ENCODE measurements at places on chromosomes 1 and 21.
A peak's percentile ranks its signal among the peaks of the same experiment; 100 is the strongest.

GRCh38 chr1:169802888-169803287, 8.2 kb upstream of the METTL18 start:
- DNase-seq = no peak

- no peak for DNase-seq
These were observed 37.4 kb downstream of the VANGL1 start for GRCh38 chr1:115679141-115679611.

DNA sequence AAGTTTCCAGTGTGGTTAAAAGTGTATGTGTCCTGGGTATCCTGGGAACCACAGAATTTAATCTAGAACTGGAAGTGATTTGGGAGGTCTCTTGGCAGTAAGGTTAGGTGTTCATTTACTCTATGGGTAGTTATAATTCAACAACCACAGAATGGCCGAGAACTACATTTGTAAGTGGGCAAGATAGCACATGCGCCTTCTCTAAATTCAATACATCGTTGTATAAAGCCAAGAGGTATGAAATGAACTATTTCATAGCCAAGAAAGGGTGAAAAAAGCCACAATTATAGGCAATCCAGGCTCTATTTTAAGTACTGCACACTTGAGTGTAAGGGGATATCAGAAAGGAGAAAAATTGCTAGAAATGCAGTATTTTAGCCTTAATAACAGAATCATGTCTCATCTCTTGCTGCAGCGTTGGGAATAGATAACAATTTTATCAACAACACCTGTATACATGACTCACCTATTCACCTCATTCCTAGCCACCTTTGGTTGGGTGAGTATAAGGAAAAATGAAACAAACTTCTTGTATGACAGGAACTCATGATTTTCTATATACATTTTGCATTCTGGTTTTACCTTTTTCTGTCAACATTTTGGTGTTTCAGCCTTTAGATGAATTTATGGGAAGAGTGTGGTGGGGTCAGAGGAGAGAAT, 4.5 kb downstream of the SDCCAG8 start:
- no peak for DNase-seq

- no peak for DNase-seq
These were observed 502.8 kb downstream of the LTN1 start for GRCh38 chr21:28489821-28490350.

DNA sequence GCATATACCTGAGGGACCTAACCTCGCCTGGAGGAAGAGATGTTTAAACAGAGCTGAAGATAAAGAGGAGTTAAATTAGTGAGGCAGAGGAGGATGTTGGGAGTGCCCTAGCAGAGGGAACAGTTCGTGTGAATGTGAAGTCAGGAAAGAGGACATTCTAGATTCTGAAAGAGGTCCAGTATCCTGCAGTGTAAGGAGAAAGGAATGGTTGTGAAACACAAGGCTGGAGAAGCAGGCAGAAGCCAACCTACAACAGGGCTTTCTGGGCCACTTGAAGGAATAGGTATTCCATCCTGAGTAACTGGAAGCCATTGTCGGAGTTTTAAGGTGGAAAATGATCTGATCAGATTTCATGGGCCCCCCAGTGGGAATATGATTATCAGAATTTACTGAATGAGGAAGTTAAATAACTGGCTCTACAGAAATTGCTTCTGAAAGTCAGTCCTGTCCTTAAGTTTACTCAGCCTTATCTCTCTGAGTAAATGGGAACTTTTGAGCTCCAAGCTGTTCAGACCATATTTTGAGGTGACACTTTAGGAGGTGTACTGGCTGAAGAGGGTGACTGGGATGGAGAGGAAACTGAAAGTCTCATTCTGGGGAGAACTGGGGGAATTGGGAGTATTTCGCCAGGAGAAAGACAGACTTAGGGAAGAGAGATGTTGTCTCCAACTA, 24.4 kb upstream of the FAAH start:
- no peak for DNase-seq

GRCh38 chr1:41639332-41639936, 155.0 kb upstream of the EDN2 start:
- no peak for DNase-seq

DNA sequence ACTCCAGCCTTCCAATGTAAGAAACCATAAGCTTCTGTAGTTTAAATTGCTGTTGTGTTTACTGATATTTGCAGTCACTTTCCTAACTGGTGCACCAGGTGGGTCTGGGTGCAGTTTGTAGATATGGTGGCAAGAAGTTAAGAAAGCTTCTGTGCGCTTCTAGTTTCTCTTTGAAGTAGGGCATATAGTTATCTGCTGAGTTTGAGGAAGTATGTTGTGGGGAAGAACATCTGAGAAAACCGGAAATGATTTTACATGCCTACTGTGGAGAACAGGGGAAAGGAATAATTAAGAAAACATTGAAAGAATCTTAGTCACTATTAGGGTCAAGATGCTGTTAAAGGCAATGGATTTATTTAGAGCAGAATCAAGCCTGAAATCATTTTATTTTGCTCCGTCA, 14.9 kb upstream of the SLC44A5 start:
- DNase-seq = no peak

DNA sequence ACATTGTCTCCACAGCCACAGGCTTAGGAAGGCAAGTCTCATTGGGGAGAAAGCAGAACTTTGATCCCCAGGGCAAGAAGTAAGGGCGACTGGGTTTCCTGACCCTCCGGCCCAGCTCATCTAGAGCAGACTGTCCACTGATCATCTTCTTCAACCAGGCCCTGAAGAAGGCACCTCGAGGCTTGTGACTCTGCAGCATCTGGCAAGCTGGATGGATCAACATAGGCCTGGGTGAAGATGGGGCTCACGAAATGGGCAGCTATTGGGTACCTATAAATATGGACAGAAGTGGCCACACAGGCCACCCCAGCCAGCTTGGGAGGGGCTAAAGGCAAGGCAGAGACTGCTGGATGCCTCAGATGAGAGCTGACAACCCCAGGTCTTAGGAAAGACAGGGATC, 13.0 kb downstream of the TAL1 start:
- DNase-seq = no peak

DNA sequence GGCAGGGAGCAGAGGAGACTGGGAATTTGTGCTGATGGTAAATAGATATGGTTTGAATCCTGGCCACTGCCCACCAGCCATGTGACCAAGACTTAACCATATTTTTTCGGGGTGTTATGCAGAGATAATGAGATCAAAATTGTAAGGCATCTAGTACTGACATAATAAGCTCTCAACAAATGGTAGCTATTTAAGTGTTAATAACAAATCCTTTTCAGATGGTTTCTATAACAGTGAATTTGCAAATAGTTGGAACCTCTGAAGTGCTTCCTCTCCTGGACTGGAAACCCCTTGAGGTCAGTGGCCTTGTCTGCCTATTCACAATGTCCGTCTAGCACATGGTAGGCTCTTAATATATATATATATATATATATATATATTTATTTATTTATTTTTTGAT, 64.7 kb downstream of the MDM4 start:
- no peak for DNase-seq

DNA sequence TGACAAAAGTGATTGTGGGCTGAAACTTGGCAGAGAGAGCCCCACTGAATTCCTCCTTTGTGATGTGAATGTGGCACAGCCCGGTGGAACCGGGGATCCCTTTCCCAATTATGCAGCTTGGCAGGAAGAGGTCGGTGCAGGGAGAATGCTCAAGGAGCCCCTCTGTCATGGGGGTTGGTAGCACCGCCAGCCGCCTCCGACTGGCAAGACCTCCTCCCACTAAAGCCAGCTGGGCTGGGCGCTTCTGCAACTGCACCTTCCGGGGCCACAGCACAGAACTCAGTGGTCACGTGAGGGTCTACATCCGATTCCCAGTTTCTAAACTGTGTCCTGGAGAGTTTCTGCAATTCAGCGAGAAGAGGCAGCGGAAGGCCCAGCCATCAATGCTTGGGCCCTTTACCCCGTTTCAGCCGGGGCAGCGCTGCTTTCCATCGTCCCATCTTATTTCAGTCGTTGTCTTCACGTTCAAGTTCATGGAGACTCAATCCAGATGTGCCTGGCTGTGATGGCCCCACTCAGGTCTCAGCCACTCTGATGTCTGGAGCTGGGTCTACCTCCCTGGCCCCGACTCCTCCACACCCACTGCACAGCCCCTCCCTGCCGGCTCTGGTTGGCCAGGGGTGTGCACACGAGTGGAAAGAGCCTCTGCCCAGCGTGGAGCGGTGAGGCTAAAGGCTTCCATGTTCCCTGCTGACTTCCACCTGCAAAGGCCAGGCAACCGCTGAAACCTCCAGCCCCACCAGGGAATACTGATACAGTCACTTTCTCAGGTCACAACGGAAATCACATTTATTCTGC, 39.8 kb upstream of the FHAD1 start:
- no peak for DNase-seq

- no peak for DNase-seq
These were observed 11.3 kb upstream of the SEC16B start for GRCh38 chr1:177981200-177981599.

- DNase-seq = no peak
These were observed 275.5 kb upstream of the FMN2 start for GRCh38 chr1:239816081-239816782.

DNA sequence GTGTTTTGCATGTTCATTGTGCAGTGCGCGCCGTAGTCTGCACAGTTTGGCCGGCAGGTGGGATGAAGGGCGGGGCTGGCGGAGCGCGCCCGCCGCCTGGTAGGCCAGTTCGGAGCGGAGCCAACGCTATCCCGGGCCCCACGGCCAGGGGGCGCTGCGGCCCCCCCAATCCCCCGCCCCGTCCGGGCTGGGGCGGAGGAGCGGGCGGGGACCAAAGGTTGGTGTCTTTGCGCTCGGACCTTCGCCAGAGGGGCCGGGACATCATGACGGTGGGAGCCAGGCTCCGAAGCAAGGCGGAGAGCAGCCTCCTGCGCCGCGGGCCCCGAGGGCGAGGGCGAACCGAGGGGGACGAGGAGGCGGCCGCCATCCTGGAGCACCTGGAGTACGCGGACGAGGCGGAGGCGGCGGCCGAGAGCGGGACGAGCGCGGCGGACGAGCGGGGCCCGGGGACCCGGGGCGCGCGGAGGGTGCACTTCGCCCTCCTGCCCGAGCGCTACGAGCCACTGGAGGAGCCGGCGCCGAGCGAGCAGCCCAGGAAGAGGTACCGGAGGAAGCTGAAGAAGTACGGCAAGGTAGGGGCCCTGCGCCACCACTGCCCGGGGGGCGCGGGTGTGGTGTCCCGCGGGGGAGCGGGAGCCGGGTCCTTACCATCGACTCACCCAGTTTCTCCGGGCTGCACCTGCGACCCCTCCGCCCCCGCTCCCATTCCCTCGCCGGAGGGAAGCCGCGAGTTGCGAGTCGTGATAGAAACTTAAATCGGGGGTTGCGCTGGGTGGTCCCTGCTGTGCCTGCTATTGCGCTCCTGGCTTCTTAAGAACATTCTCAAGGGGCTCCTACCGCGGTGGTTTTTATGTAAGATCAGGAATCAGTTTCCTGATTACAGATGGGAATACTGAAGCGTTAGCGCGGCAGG, at the start of gene C1orf115:
Gene C1orf115 (plus strand): TSS at position 224 of the 913 bp plus-strand sequence. CDS start 40 bp downstream, at position 264.
- peak; percentile 48 for DNase-seq

DNA sequence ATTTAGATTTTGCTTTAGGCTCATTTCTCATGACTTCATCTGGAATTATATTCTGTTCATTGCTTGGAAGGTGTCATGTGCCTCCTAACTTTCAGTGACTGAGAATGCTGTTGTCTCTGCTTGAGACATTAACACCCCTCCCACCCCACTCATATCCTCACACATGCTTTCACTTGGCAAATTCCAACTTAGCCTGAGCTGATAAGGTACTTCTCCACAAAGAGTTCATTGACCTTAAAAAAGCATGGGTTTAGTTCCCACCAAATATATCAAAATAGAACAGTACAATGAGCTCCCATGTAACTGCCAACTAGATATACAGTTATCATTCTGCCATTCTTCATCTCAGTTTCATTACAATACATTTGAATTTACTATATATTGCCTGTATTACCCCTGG, 576.5 kb upstream of the ADGRL2 start:
- no peak for DNase-seq

GRCh38 chr1:148263906-148264255, 111.8 kb upstream of the NBPF11 start:
- no peak for DNase-seq

DNA sequence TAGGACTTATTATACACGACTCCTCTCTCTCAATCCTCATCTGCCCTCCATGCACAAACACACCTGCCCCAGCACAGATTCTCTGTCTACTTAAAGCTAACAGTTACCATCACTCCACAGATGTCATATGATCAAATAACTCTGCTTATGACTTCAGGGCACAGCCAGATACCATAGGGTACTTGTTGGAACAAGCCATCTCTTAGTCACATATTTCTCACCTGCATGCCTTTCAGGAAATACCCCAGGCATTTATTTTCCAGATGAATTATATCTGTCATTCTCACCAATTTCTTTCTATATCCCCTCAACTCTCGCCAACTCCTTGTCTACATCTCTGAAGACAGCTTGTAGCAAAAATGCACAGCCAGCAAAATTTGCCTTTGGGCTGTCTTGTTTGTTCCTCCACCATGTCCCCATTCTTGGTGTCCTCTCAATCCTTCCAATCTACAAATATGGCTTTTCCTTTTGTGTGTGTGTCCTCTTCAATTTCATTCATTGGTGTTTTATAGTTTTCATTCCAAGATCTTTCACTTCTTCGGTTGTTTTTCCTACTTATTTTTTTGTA, 353.9 kb upstream of the CAMK1G start:
- DNase-seq = no peak

DNA sequence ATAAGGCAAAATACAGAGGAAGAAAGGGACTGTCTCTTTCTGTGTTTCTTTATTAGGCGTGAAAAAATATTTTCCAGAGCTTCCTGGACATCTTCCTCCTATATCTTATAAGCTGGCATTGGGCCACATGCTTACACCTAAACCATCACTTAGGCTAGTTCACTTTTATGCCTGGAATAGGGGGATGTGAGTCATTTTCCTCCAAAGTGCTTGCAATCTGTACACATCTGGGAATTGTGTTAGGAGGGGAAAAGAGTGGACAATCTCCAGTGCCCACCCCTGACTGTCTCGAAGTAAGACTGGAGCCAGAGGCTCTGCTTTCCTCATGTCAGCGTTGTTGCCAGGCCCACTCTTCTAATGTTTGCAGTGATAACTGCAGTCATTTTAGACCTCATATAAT, 29.9 kb downstream of the GIPC2 start:
- DNase-seq = no peak

- DNase-seq = no peak
These were observed 5.5 kb downstream of the SGIP1 start for GRCh38 chr1:66539491-66539890.

DNA sequence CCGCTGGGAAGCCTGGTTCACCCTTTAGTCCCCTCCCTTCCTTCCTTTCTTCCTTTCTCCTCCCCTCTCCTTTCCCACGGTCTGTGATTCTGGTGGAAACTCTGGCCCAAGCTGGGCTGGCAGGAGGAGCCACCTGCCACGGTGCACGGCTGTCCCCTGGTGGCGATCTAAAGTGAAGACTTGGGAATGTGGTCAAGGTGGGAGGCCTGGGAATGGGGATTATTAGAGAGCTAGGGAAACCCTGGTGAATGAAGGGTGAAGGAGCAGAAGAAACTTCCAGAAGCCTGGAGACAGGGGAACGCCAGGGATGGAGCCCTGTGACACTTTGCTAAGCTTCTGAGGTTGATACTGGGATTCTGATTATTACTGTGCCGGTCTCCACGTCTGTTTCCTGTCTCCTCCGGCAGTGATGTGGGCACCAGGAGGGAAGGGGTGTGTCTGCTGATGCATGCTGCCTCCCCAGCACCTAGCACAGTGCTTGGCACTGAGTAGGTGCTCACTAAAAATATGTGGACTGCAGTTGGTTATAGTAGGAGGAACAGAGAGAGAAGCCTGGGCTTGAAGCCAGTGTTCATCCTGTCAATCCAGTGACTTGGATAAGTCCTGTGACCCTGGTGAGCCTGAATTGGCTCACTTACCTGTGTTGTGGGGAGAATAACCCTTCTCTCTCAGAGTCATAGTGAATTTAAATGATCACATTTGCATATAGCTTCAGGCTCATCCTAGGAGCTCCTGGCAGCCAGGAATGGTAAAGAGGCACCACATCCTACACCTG, 71.2 kb upstream of the NBPF3 start:
- DNase-seq = no peak

Measured in NCI-H2081 treated with DMSO at 0.1 percent for 48 hours (cell line).